ENCODE measurements at places on chromosomes 3 and 15. TPM values are rescaled to one million over a fixed set of nuclear protein-coding genes. Genes with fewer than 3 reads are reported as not detected.
A peak's percentile ranks its signal among the peaks of the same experiment; 100 is the strongest.

DNA sequence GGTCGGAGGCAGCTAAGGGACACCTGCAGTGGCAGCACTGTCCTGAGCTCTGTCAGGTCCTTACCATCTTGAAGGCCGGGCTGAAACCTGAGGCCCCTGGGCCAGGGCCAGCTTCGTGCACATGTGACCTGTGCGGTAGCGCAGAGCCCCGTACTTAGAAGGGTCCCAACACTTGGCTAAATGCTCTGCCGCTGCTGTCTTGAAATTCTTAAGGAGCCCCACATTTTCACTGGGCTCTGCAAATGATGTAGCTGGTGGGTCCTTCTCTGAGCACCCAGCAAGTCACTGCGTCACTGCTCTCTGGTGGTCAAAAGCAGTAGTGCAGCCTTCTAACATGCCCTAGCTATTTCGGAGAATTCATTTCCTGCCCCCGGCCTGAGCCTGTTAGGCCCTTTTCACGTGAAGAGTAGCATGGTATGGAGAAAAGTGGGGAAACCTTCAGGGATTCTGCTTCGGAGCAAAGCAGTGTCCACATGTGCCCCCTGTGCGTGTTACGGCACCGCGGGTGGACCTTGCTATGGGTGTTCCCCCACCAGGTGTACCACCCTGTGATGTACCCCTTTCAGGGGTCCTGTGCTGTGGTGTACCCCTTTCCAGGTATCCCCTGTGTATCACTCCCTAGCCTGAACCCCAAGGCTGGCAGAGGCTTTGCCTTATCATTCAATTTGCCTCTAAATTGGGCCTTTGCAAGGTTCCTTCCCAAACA is 79.7 kb downstream of the TMEM266 start:
- peak; percentile 63 for DNase-seq

- no peak for DNase-seq
Observed at GRCh38 chr15:77717333-77717990, 84.8 kb upstream of the LINGO1 start.

GRCh38 chr3:184584464-184584891 is 22.9 kb downstream of the EPHB3 start:
- DNase-seq, result no peak

- DNase-seq, result no peak
Observed at GRCh38 chr3:100075851-100076730, 38.2 kb downstream of the FILIP1L start.

DNA sequence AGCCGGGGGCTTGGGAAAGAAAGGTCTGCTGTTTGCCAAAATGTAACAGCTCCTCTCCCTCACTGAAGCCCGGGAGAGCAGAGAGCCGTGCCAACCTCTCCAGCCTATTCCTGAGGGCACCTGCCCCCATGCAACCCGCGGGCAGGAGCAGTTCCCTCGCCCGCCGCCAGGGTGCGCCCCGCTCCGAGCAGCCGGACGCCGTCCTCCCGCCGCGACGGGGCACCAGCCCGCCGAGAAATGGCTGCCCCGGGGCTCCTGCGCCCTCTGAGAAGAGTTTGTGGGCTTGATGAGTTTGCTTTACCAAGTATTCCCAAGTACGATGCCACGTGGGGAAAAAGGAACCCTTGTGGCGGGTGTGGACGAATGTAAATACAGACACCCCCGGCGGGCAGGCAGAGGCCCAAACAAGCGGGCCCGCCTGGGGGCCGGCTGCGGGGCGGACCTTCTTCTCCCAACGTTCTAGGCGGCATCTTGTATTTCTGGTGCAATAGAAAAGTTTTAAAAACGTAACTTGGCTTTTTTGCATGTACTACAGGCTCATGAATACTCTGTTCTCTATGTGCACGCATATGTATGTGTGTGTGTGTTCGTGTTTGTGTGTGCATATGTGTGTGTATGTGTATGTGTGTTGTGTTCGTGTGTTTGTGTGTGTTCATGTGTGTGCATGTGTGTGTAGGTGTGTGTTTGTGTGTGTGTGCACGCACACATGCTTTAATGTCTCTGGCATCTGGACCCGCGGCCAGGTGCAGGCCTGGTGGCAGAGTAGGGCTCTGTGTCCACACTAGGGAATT is 162.9 kb downstream of the CHSY1 start:
- DNase-seq, result peak; percentile 69

- no peak for DNase-seq
Observed at GRCh38 chr3:172294223-172294806, 153.9 kb downstream of the GHSR start.

DNA sequence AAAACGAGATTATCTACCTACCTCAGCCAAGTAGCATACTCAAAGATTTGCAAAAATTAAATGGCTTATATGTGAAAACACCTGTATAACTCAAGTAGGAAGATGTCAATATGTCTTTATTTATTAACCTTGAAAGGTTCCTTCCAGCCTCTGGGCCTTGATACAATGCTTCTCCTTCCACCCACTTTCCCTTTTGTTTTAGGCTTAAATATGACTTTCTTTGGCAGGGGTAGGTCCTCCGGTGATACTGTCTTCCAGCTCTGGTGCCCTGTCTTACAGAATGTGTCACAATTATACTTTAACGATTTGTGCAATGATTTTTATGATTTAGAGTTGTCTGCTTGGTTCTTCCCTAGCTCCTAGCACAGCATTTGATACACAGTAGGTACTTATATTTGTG is 4.1 kb downstream of the LINS1 start:
- no peak for DNase-seq

DNA sequence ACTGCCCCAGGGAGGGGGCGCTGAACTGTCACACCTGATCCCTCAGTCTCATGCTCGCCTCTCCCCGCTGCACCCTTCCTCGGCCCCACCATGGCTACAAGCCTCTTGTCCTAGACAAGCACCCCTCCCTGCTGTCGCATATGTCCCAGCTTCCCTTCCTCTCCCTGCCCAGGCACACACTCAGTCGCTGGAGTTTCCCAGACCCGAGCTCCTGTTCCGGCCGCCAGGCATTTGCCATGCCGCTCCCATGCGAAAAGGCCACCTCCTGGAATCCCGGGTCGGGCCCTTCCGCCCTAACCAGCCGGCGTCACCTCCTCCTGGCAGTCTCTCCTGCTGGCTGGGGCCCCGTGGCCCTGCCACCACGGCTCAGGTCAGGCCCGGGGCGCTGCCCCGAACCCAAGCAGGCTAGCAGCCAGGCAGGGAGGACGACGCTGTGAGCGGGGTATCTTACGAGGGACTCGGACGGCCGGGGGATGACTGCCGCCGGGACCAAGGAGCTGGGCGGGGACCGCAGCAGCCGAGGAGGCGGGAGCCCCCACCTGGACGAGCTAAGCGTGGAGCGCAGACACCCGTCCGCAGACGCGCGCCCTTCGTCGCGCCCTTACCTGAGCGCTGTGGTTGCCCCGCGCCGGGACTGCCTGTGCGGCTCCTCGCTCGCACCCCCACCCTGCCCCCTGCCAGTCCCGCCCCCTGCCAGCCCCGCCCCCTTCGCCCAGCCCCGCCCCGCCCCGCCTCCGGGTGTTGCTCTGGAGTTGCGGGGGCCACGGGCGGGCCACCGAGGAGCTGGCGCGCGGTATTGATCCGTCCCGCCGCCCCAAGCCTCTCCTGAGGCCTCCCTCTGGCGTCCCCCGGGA is at the start of gene ALS2CL:
ALS2CL (minus strand) TSS at position 642 of the 854 bp plus-strand sequence. CDS start 4,239 bp downstream, outside the sequence.
- peak; percentile 45 for DNase-seq

GRCh38 chr15:32956006-32956405 is 238.2 kb downstream of the GREM1 start:
- no peak for DNase-seq

GRCh38 chr3:3531476-3531875 is 267.8 kb upstream of the LRRN1 start:
- no peak for DNase-seq

GRCh38 chr3:13544293-13544831 is 4.6 kb upstream of the FBLN2 start:
- no peak for DNase-seq

- no peak for DNase-seq
Observed at GRCh38 chr3:157115069-157116006, 44.6 kb downstream of the CCNL1 start.

DNA sequence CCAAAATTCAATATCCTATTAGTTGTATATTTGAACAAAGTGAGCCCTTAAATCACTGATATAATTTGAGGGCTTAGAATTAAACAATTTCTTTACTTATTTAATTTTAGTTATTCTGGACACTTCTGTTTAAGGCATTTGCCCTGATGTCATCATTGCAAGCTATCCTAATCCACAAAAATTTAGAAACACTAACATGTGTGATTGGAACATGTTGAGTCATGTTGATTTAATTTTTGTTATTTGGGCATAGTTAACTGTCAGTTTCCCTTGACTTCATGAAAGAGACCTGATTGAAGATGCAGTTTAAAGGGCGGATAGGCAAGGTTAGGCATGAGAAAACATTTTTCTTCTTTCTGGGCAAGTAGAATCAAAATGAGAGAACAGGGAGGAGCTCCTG is 682.6 kb downstream of the ROBO1 start:
- no peak for DNase-seq

DNA sequence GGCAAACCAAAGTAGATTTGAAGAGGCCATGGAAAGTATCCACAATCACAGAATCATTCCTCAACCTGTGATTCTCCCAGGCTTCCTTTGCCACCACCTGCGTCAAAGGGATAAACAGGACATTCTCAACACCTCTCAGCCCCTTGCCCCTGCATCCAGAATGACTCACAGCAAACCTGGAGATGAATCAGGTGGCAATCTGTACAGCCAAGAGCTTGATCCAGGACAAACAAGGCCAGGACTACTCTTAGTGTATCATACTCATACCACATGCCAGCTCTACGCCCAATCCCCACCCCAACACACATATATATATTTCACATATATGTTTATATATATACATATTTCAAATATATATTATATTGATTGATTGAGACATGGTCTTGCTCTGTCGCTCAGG is 23.6 kb upstream of the C3orf62 start:
- DNase-seq, result no peak

DNA sequence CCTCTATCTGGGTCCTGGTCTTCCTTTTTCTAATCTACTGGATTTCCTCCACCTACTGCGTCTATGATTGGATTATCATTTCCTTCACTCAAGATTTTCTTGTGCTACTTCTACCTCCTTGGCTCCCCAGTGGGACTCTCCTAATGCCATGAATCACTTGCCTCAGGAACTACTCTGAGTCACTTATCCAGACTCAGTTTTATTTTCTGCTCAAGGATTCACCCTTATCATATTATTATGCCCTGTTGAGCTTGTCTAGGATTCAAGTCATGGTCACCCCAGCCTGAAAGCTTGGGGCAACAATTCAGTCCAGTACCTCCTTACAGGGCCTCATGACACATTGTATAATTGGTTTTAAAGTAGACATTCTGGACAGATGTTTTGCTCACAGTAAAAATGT is 968.1 kb downstream of the ROBO1 start:
- no peak for DNase-seq

DNA sequence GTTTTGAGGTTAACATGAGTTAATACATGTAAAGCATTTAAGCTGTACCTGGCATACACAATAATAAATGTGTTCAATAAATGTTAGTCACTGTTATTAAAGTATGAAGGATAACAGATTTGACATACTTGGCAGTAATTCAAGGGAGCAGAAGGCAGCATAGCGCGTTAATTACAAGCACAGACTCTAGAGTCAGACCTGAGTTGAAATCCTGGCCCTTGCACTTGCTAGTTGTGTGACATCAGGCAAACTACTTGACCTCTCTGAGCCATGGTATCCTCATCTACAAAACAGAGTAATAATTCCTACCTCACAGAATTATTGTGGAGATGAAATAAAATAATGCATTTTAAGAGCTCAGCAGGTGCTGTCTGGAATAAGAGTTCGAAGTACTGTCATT is 5.4 kb downstream of the IFT122 start:
- DNase-seq, result no peak

- no peak for DNase-seq
Observed at GRCh38 chr15:38536201-38536676, 28.4 kb downstream of the RASGRP1 start.

TEX55 gene
- not detected for total RNA-seq

CHRFAM7A gene
- total RNA-seq, result 0.96 TPM

MRAS gene
- total RNA-seq, result 27.7 TPM

PP2D1 gene
- not detected for total RNA-seq

SPINT1 gene
- 217 TPM for total RNA-seq

SLC22A13 gene
- 0.62 TPM for total RNA-seq

ZSCAN29 gene
- total RNA-seq, result 73.8 TPM

CHCHD6 gene
- 30.2 TPM for total RNA-seq

TGM4 gene
- not detected for total RNA-seq

MEIS2 gene
- 143 TPM for total RNA-seq

IL17RB gene
- 10.9 TPM for total RNA-seq

CLEC3B gene
- total RNA-seq, result not detected

THPO gene
- 7.1 TPM for total RNA-seq

KIF15 gene
- 17.0 TPM for total RNA-seq

NSMCE3 gene
- 7.9 TPM for total RNA-seq

CPNE4 gene
- total RNA-seq, result 5.5 TPM

INKA1 gene
- total RNA-seq, result not detected

SNTN gene
- not detected for total RNA-seq

GABRG3 gene
- total RNA-seq, result 0.24 TPM
